ENCODE measurements at places on chromosomes 1 and 21.
A peak's percentile ranks its signal among the peaks of the same experiment; 100 is the strongest.

- peak; percentile 96 for DNase-seq
Measured at GRCh38 chr1:201882665-201883132, 6.0 kb upstream of the SHISA4 start.

GRCh38 chr1:82108843-82109242 is 308.1 kb downstream of the ADGRL2 start:
- no peak for DNase-seq

GRCh38 chr1:54777011-54777410 is 12.7 kb upstream of the PARS2 start:
- DNase-seq, result no peak

DNA sequence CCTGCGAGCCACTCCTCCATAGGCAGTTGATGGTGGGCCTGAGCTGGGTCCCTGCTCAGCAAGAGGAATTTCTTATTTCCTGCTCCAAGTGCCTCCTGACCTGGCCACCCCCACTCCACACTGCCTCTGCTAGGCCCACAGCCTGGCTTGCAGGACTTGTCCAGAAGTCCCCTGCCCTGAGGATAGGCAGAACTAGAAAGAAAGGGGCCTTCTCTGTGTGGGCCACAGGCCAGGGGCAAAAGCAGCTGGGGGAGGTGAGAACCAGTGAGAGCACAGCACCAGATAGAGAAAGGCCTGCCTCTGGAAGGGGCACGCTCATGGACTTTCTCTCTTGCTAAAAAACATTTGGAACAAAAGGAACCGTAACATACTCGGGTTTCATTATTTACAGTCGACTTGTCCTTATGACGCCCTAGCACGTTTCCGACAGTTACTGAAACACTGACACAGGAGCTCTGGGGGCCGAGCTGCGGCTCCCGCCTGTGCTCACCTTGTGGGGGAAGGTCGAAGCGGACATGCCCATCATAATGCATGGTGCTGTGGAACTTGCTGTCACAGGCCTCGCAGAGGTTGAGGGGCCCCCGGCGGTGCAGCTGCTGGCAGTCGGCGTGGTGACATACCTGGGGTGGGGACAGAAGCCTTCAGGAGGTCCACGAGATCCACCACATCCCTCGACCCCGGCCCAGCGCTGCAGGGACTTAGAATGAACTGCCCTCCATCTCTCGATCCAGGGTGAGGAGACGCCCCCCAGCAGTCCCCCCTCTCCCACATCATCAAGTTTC is 11.3 kb upstream of the TNFRSF25 start:
- DNase-seq, result no peak

DNA sequence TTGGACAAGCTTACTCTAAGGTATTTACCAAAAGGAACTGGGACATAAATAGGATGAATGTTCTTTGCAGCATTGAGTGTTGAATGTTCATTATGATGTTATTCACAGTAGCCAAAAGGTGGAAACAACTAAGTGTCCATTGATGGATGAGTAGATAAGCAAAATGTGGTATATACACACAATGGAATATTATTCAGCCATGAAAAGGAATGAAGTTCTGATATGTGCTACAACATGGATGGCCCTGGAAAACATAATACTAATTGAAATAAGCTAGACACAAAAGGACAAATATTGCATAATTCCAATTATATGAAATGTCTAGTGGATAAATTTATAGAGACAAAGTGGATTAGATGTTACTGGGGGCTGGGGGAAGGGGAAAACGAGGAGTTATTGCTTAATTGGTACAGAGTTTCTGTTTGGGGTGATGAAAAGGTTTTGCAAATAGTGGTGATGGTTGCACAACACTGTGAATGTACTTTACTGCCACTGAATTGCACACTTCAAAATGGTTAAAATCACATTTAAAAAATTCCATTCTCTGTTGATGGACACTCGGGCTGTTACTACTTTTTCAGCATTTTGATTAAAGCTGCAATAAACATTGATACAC is 2.9 kb downstream of the MTARC1 start:
- DNase-seq, result peak; percentile 73

DNA sequence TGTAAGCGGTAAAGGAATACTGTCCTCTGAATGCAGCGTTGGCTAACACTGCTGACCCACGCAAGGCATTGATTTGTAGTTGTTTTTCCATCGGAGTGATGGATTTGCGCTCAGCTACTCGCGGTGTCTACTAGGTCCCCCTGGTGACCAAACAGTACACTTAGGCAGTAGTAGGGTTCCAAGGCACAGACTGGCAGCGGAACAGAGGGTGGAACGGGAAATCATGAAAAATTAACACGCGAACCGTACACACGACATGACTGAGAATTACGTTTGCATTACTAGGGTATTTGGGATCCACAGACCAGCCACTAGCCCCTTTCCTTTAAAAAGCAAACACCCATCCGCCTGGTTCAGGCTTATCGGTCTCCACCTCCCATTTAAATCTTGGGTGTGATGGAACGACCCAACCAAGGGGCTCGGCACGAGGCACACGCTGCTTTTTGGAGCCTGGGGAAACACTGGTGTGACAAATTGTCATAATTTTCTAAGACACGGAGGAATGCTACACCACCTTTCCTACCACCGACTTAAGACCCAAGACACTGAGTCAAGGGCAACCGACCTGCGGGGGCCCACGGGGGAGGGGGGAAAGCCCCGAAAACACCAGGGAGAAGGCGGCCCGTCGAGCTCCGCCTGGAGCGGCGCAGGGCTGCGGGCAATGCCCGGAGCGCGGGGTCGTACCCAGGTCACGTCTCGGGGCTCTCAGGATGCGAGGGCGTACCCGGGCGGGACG is 699 bp downstream of the DIPK1A start:
- DNase-seq, result peak; percentile 56

DNA sequence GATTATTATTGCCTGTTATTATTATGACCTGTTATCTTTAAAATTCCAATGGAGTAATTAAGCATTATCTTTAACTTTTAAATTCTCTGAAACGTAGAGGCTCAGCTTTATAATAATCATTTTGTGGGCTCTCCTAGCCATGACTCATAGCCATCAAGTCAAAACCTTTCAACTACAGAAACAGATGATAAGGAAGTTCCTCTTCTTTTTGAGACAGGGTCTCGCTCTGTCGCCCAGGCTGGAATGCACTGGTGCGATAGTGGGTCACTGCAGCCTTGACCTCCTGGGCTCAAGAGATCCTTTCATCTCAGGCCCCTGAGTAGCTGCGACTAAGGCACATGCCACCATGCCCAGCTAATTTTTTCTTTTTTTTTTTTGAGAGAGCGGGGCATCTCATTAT is 43.5 kb downstream of the CHML start:
- peak; percentile 34 for DNase-seq

GRCh38 chr1:169711469-169712308 is at the start of gene SELL:
Gene SELL (minus strand): TSS chr1:169711620. CDS start chr1:169711498, 122 bp downstream.
- peak; percentile 78 for DNase-seq

DNA sequence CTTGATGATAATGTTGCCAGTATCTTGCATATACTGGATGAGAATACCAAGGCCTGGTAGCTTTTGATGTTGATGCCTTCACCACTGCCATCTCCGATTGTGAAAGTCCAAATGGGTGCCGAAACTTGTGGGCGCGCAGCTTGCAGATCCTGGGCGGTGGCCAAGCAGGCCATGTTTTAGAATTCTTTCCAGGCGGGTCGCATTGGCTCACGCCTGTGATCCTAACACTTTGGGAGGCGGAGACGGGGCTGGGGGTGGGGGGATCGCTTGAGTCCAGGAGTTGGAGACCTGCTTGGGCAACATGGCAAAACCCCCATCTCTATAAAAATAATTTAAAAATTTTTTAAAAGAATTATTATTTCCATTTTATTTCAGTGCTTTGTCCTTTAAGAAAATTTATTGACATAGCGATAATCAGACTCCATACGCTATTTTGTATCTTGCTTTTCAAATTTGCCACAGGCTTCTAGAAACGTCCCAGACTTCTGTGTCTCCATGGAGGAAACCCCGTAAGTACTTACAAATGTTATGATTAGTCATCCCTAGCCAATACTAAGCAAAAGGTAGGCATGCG is 592 bp upstream of the ZNF326 start:
- no peak for DNase-seq

- no peak for DNase-seq
Measured at GRCh38 chr1:66876664-66877063, 48.0 kb downstream of the DNAI4 start.

- DNase-seq, result no peak
Measured at GRCh38 chr1:164363980-164364379, 195.0 kb upstream of the PBX1 start.

DNA sequence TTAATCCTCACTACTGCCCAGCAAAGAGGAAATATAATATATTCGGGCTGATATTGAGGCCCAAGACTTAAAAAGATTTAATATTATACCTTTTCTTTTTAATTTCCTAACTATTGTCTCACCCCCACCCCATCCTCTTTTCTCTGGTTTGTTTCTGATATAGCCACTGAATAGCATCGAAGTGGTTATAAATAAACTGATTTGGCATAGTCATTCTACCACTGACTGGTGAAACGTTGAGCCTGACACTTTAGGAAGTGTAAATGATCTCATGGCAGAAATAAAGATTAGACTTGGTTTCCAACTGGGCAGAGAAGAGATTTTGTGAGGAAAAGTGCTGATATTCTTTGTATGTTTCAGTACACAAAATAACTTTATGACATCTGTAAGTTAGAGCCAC is 39.3 kb downstream of the DTL start:
- DNase-seq, result no peak

DNA sequence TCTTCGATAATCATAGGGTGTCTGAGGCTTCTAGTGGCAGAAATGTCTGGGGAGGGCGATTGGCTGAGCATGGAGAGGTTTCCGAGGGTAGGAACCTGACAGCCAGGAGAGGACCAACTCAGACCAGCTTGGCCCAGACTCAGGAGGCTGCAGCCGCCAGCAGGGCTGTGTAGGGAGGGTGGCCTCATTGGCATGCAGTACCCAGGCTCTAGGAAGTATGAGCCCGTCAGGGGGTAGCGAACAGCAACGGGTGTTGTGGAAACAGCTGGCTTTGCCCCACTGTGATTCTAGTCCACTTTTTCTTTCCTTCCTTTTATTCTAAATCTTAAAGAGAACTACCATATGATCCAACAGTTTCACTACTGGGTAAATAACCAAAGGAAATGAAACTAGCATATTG is 103.3 kb downstream of the DIRAS3 start:
- DNase-seq, result peak; percentile 79

GRCh38 chr1:93698329-93699048 is 16.9 kb upstream of the BCAR3 start:
- DNase-seq, result no peak

- peak; percentile 15 for DNase-seq
Measured at GRCh38 chr1:243667591-243667990, 182.5 kb downstream of the AKT3 start.

- no peak for DNase-seq
Measured at GRCh38 chr1:42845866-42846256, 552 bp upstream of the ZNF691 start.

- DNase-seq, result peak; percentile 26
Measured at GRCh38 chr21:38229260-38229877, 27.4 kb upstream of the KCNJ15 start.

DNA sequence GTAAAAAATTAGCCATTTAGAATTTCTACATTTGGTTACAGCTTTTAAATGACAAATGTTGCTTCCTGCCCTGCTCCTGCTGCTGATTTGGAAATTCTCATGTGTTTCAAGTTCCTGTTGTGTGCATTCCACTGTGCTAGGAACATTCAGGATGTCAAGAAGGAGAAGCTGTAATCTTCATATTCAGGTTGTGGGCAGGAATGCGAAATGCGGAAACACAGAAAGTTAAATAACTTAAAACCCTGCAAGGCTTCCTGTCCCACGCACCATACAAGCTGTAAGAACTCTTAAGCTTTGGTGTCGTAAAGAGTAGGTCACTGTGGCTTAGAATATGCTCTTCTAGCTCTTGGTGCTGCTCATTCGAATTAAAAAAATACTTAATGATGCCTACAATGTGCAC is 52.6 kb downstream of the S100B start:
- DNase-seq, result peak; percentile 73

GRCh38 chr1:55214212-55214933 is 791 bp downstream of the USP24 start:
- DNase-seq, result no peak

- no peak for DNase-seq
Measured at GRCh38 chr1:222037720-222038119, 295.8 kb upstream of the DUSP10 start.

DNA sequence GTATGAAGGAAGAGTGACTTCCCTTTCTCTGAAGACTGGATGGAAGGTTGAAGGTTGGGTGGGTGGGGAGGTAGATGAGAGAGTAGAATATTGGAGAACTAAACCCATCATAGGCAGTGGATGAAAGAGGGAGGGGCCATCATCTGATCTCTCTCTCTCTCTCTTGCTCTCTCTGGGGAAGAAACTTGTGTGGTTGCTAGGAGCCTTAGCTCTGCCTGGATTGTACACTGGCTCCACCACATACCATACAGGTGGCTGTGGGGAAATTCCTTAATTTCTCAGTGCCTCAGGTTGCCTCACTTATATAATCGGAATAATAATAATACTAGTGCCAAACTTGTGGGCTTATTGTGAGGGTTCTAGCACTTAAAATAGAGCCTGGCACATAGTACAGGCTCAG is 9.5 kb downstream of the XCL1 start:
- DNase-seq, result no peak

- DNase-seq, result no peak
Measured at GRCh38 chr1:184556665-184557064, 169.8 kb downstream of the C1orf21 start.

DNA sequence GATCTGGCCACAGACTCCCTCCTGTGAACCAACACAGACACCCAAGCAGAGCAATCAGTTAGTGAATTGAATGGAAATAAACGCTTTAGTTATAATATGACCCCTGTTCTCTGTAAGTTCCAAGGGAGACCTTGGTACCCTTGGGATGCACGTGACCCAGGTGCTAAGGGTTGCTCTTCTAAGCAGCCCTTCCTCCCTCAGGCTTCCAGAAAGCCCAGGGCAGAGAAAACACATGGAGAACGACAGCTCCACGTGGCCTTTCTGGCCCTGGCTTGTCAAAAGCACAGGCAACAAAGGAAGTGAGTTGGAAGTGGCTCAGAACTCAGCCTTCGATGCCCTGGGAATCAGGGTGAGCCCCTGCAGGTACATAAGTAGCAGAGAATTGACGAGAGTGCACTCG is 57.4 kb downstream of the LACTBL1 start:
- DNase-seq, result no peak

DNA sequence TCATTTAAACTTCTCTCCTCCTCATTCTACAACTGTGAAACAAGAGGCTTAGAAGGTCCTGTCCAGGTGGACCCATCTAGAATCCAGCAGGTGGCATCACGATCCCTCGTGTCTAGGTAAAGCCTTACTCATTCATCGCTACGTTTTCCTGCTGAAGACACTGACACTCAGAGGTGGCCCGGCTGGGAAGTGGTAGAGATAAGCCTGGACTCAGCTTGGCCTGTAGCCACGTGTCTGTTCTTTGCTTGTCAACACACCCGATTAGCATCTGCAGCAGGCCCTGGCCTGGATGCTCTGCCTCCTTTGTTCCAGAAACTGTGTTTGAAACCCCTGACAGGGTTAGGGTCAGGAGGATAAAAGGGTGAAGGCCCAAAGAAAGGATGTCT is 43.4 kb downstream of the PARP1 start:
- DNase-seq, result no peak

DNA sequence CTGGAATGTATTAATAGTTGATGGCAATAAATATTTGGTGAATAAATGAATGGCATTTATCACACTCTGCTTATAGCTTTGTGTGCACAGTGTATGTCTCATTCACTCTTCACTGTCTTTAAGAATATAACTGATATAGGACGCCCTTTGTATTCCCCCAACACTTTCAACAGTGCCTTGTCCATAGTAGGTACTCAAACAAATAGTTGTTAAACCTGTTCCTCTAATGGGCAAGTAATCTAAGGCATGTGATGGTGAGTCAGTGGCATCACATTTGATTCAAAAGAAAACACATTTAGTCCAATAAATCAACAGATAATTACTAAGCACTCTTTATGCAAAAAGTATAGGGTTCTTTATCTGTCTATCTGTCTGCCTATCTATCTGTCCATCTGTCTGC is 11.2 kb upstream of the RXRG start:
- no peak for DNase-seq
